ENCODE measurements at places on chromosomes 3 and 15.

DNA sequence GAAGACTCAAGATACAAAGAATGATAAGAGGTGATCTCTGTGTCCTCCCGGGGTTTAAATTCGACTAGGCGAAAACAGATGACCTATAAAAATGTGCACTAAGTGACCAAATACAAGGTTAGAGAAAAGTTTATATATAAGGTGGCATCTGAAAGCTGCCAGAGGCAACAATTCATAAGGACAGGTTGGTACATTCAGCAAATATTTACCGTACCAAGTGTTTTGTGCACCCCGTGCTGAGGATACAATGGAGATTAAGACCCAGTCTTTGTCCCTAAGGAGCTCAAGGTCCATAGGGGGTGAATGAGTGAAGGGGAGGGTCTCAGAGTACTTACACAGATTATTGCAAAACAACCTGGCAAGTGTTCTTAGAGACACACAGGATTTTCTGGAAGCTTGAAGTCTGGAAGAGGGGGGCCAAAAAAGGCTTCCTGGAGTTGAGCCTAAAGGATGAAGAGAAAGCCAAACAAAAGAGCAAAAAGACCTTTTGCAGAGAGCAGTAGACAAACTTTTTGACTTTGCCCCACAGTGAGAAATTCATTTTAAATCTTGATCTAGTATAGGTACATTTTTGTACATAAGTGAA lies 71.4 kb upstream of the LRIG1 start:
- DNase-seq, result no peak

GRCh38 chr3:196792771-196793170 lies 53.1 kb downstream of the PAK2 start:
- no peak for DNase-seq

DNA sequence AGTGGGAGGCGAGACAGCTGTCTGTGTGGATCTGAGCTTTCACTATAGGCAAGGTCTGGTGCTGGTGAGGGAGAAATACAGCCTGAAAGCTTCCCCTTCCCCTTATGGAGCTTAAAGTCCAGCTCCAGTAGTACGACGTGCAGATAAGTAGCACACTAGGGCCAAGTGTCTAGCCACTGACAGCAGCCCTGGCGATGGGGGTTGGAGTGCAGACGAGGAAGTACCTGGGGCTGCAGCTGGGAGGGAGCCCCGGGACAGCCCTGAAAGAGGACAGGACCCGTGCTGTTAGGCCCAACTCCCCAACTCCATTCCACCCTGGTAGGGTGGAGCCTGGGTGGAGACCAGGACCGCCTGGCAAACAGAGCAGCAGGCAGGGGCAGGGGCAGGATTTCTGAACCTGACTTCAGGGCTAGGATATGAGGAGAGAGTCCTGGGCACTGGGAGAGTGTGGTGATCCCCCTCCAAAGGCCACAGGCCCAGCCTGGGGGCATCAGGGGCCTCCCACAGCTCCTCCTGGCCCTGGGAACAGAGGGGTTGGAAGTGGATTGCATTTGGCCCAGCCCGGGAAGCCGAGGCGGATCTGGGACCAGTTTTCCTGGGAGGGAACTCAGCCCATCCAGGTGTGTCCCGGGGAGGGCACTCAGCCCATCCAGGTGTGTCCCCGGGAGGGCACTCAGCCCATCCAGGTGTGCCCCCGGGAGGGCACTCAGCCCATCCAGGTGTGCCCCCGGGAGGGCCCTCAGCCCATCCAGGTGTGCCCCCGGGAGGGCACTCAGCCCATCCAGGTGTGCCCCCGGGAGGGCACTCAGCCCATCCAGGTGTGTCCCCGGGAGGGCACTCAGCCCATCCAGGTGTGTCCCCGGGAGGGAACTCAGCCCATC lies 42.8 kb downstream of the BDH1 start:
- DNase-seq, result no peak

DNA sequence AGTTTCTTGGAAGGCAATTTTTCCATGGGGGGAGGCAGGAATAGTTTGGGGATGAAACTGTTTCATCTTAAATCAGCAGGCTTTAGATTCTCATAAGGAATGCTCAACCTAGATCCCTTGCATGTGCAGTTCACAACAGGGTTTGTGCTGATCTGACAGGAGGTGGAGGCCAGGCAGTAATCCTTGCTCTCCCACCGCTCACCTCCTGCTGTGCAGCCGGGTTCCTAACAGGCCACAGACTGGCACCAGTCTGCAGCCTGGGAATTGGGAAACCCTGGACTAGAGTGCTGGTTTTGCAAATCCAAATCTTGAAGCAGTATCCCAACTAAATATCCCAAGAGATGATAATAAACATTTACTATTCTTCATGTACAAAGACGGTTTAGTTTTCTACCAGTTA lies 256.3 kb upstream of the TMCO5A start:
- DNase-seq, result no peak

- no peak for DNase-seq
These were observed 1138.3 kb downstream of the ROBO1 start for GRCh38 chr3:78629544-78629943.

DNA sequence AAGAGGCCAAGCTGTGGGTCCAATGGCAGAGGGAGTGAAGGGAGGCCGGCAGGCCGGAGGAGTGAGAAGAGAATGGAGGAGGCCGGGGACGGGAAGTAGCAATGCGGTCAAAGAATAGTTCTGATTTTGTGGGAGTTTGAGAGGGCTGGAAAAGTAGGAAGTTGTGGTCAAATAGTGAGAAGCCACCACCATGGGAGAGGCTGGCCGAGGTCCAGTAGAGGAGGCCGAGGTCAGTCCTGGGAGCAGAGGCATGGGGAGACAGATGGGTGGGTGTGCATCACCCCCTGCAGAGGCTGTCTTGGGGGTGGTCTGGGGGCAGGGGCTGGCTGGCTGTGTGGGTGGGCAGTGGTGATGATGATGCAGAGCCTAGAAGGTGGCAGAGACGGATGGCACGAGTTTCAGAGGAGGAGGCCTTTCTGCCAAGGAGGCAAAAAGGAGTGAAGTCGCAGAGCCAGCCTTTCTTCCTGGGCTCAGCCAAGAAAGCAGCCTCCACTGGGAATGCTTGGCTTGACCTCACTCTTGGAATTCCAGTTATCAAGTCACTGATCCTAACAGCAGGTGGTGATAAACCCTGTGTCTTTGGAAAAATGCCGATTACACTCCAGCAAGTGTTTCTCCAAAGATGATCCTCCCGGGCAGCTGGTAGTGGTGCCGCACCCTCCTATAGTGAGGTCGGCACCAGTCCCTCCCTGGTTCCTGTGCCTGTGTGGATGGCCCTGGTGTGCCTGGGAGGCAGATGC lies 57.3 kb downstream of the ARNT2 start:
- DNase-seq, result no peak

DNA sequence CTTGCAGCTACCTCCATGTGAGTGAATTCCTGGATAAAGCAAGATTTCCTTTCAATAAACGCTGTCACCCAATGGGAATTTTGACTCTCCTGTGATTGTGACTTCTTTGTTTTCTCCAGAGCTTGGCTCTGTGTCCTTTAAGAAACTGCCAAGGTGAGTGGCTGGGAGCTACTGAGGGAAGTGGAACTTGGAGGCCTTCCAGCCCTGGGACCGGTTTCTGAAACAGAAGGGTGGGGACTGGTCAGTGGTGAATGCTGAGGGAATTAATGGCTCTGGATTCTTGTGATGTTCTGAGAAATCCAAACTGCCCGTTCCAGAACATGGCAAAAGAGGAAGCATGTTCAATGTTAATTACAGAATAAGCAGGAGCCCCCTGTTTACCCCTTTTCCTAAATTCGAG lies 41.1 kb upstream of the MYZAP start:
- DNase-seq, result no peak

- DNase-seq, result no peak
These were observed 99.9 kb downstream of the SLCO3A1 start for GRCh38 chr15:91953432-91953831.

GRCh38 chr3:8639659-8640000 lies 5.0 kb downstream of the SSUH2 start:
- DNase-seq, result no peak

GRCh38 chr3:94787734-94788270 lies 724.9 kb downstream of the NSUN3 start:
- DNase-seq, result no peak

GRCh38 chr3:191136347-191136746 lies 62.7 kb upstream of the OSTN start:
- no peak for DNase-seq

- DNase-seq, result no peak
These were observed 453.1 kb downstream of the EPHA3 start for GRCh38 chr3:89560568-89560967.

- DNase-seq, result no peak
These were observed 24.3 kb downstream of the ZDHHC19 start for GRCh38 chr3:196186651-196187573.

DNA sequence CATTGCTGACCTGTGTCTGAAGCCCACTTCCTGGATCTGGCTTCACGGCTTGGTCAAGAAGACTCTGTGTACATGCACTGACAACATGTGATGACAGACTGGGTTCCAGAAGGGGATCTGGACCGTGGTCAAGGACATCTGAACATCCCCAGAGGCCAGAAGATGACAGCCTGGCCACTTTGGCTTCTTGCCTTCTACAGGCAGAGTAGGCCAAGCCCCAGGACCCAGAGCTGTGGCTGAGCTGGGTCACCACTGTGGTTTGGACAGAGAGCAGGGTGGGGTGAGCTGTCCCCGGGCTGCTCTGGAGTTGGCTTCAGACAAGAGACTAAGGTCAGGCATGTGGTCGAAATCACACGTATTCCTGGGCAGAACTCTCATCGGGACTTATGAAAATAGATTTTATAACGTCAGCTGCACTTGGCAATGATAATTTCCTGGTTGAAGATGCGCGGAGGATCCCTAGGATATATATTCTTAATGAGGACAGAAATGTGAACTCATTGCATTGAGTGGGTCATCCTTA lies 114.1 kb upstream of the FRMD4B start:
- DNase-seq, result no peak

- DNase-seq, result no peak
These were observed 4.4 kb upstream of the BRPF1 start for GRCh38 chr3:9727041-9727595.

GRCh38 chr3:68974711-68975110 lies 38.8 kb downstream of the EOGT start:
- DNase-seq, result no peak

- DNase-seq, result no peak
These were observed 25.9 kb upstream of the RNU6-1 start for GRCh38 chr15:67865766-67866165.

DNA sequence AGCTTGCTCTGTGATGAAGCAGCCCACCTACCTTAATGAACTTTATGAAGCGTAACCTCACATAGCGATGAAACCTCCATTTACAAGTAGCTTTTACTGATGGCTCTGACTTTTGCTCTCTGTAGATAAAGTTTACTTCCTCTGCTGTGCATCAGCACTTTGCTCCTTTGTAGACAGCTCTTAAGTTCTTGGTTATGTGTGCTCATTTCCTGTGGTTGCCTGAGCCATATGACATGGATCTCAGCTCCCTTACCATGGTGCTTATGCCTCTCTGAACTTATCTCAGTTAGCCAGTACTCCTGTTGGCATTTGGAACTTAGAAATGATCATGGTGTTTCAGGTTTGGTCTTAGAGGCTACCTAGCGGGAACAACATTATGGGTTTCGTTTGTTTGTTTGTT lies 7.8 kb downstream of the MFSD1 start:
- no peak for DNase-seq

- DNase-seq, result no peak
These were observed 89.5 kb upstream of the CHD2 start for GRCh38 chr15:92810418-92811138.

DNA sequence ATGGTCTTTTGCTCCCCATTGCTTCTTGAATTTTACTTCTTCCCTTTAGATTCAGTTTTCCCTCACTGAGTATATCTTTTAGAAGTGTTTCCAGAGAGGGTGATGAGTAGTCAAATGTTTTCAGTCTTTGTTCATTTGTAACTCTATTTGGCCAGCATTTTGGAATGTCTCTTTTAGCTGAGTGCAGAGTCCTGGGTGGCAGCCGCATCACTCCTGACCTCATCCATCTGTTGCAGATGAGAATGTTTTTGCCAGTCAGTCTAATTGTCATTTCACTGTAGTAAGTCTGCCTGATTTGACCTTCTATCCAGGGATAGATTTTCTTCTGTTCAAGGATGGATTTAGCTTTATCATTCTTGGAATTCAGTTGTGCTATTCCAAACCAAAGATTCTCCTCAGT lies 7.3 kb downstream of the SRPRB start:
- no peak for DNase-seq

DNA sequence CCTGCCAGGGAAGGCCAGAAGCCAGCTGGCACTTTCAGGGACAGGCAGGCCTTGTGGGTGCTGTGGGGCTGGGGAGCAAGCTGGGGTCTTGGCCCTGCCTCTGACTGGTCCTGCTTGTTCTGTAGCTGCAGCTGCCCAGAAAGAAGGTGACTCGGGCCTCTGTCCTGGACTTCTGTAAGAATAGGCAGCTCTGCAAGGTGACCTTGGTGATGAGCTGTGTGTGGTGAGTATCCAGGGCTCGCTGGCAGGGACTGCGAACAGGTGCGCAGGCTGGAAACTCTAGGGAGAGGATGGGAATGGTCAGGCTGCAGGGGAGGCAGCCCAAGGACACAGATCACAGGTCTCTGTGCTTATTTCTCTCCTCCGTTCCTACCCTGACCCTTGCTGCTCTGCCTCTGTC lies 31.2 kb downstream of the SLC22A14 start:
- no peak for DNase-seq

DNA sequence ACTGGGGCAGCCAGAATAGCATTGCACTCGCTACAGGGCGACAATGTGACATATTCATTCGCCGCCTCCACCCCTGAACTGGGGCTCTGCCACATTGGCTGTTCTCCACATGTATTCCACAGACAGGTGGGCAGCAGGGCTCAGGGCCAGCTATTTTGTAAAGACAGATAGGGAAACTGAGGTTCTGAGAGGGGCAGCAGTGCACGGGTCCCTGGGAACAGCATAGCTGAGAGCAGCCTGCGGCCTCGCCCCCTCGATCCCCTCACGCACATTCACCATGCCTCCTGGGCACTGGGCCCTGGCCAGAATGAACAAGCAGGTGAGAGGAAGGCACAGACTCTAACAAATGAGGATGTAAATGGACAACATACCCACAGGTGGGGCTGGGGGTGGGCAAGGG lies 75.0 kb upstream of the SPATA12 start:
- no peak for DNase-seq

DNA sequence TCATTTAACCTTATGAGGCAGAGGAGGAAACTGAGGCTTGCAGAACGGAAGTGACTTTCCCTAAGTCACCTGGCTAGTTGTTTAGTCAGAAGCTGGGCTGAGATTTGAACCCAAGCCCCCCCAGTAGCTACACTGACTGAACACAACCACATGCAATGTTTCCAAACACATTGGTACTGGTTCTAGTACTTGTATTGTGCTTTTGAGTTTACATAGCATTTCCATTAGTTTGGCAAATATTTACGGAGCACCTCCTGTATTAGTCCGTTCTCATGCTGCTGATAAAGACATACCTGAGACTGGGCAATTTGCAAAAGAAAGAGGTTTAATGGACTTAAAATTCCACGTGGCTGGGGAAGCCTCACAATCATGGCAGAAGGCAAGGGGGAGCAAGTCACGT lies 56.3 kb upstream of the ITGA11 start:
- no peak for DNase-seq

GRCh38 chr3:14801031-14801430 lies 17.7 kb upstream of the FGD5 start:
- no peak for DNase-seq

- no peak for DNase-seq
These were observed 49.3 kb downstream of the SNX4 start for GRCh38 chr3:125470671-125471070.
